ENCODE measurements at places on chromosomes 6 and 20.

- DNase-seq, result no peak
Observed at GRCh38 chr20:11103866-11104265, 430.1 kb upstream of the JAG1 start.

- no peak for DNase-seq
Observed at GRCh38 chr6:22247916-22248482, 48.8 kb downstream of the PRL start.

DNA sequence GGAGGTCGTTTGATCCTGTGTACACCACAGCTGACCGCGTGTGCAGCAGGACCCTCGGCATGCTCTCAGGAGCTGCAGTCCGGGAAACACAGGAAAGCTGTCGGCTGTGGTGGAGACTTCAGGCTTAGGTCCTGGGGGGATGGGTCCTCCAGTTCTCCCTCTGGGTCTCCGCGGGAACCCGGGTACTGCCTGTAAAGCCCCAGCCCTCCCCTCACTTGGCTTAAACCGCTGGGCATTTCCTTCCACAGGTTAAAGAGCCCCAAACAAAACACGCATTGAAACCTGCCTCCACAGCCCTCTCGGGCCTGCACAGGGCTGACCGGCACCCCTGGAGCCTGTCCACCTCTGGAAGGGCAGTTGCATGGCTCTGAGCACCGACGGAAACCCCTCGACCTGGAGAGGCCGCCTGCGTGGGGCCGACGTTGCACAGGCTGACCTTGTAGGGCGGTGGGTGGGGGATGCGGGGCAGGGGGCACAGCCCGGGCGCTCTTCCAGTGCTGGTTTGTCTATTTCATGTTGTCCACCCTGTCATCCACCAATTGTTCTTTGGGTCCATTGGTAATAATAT lies 59.1 kb downstream of the DACT2 start:
- DNase-seq, result no peak

DNA sequence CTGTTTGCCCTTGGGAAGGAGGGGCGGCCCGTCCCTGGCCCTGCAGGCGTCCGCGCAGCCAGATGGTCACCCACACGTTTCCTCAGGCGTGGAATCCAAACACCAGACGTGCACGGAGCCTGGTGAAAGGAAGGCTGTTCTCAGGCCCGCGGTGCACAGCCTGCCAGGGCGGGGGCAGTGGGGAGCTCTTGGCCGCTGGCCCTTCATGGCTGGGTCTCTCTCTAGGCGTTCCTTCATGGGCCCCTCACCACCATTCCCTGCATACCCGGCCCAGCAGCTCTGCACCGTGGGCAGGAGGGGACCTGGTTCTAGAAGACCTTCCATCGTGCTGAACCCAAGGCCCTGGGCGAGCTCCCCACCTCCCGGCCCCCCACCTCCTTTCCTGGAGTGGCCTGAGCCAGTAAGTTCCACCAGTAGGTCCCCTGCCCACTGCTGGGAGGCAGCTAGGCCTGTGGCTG lies 30.4 kb upstream of the SMOC2 start:
- DNase-seq, result no peak

DNA sequence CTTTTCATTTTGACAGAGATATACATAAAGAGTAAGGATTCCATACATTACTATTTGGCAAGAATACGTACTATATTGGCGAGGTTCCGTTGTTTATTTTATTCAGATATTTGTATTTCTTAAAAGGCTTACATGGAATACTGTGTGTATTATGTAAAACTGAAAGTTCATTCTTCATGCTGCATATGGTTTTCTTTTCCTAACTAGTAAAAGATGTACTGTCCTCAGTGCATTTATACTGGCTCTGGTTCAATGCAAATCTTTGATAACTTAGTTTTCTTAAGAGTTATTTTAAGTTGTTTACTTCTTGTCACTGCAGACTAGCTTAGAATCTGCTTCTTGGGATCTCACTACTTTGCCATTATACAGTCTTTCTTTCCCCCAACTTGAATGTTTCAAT lies 42.0 kb downstream of the ADGRB3 start:
- DNase-seq, result no peak

DNA sequence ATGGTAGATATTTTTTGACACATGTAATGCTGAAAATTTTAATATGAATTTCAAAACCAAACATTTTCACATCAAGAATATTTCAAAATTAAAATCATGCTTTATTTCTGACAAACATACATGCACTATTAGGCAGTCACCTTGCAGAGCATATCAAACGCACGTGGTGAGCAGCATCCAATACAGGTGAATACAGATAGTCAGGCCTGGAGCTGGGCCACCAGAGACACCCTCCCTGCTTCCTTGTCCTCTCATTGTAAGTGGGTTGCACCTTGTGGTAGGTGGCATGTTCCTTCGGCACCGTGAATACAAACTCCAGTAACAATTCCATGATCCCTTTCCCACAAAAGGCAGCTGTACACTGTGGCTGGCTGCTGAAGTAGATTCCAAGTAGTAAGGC lies 8.9 kb downstream of the REV3L start:
- no peak for DNase-seq

GRCh38 chr20:33894798-33895197 lies 83.7 kb downstream of the CHMP4B start:
- no peak for DNase-seq

DNA sequence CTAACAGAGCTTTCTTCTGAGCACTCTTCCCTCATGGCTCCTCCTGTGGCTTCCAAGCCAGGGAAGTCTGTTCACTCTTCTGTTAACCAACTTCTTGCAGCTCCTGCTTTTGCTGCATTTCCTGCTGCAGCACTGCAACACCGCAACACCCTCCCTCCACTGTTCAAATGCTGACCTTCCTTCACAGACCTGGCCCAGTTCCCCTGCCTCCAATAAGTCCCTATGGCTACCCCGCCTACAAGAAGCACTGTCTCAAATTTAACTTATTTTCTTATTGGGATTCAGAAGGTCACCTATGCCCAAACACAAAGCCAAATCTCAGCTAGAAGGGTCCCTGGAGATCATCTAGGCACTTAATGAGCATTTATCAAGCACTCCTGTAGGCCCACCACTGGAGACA lies 44.6 kb downstream of the ELMO2 start:
- no peak for DNase-seq

GRCh38 chr20:47380481-47380880 lies 24.0 kb upstream of the ZMYND8 start:
- DNase-seq, result no peak

GRCh38 chr6:109010705-109011102 lies 83.9 kb downstream of the SESN1 start:
- DNase-seq, result no peak

All from NCI-H1436 treated with DMSO at 0.1 percent for 48 hours (cell line).